ENCODE measurements at places on chromosomes 2 and 18.

GRCh38 chr2:60104514-60105505, 448.6 kb downstream of the BCL11A start:
- DNase-seq: no peak

- no peak for DNase-seq
These were observed 111.3 kb upstream of the REV1 start for GRCh38 chr2:99600981-99601651.

GRCh38 chr18:47260120-47260923, 8.9 kb upstream of the SKOR2 start:
- DNase-seq: no peak

- DNase-seq: peak; percentile 58
These were observed 50.3 kb downstream of the RPL37A start for GRCh38 chr2:216548901-216549331.

DNA sequence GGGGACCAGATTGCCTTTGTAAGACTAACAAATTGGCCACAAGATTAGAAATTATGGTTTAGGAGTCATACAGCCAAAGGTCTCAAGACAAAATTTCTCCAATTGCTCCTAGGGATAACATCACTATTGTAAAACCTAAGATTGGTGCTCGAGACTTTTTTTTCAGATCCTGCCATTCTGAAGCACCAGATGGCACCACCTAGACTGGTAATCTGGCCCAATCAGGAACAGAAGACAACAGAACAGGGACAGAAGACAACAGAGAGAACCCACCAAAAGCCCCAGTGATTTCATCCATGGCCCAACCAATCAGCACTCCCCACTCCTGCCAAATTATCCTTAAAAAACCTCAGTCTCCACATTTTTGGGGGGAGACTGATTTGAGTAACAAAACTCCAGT, 66.8 kb downstream of the LINC00305 start:
- peak; percentile 47 for DNase-seq

- no peak for DNase-seq
These were observed 20.1 kb downstream of the CYP26B1 start for GRCh38 chr2:72127401-72128058.

DNA sequence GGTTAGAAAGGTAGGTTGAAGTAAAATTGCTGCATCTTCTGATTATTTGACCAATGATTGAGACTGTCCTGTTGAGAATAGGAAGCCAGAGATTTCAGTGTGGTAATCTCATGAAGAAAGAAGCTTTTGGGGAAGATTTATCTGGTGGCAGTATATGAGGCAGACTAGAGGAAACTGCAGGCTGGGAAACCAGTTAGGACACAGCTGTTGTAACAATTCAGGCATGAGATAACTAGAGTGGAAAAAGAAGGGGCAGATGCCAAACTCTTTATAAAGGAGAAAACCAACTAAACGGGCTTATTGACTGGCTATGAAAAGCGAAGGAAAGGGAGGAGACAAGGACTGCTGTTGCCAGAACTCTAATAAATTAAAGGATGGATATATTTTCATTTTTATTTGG, 155.6 kb downstream of the TTC27 start:
- DNase-seq: peak; percentile 79

- DNase-seq: no peak
These were observed 10.4 kb upstream of the MAP4K3 start for GRCh38 chr2:39447266-39448168.

DNA sequence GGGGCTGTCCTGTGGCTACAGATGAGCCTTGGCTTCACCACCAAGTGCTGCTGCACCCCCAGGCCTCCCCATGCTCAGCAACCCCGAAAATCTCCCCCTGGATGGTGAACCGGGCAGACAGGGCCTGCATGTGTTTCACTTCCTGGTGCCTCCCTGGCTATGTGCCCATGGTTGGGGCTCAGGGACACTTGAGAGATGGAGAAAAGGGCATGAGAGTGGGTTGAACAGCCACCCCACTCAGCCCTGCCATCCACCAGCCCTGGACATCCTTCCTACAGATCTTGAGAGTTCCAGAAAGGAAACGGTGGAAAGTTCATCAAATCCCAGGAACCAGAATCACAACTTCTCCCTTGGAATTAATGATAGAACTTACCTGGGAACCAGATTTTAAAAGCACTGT, 74.7 kb upstream of the TEX51 start:
- no peak for DNase-seq

- DNase-seq: no peak
These were observed 418.8 kb downstream of the SUCLG1 start for GRCh38 chr2:84040281-84040680.

DNA sequence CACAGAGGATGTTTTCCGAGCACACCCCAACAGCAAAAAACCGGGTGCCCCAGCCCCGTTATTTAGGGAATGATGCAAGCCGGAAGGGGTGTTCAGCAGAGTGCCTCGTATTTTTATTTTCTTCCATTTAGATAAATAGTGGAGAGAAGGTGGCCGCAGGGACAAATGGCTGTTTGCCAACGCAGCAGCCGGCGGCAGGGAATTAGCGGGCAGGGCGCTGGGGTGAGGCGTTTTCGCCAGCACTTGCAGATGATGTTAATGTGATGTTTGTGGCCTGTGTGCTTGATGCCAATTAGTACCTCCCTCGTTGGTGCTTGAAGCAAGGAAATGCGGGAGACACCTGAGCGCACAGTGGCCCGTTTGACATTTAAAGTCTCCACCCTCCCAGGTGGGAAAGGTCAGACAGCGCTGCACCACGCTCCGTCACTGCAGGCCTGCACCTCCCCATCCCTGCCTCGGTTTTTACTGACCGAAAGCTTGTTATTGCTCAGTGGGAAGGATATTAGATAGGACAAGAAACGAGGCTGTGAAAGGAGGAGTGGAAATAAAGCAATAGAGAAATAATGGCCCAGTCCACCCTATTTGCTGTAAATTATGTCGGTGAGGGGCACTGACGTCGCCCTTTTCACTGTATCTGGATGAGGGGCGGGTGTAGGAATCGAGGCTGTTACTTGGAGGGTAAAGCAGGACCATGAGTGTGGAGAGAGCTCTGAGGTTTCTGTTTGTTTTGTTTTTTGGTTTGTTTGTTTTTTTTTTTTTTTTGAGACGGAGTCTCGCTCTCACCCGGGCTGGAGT, 39.1 kb downstream of the NFATC1 start:
- DNase-seq: peak; percentile 20

DNA sequence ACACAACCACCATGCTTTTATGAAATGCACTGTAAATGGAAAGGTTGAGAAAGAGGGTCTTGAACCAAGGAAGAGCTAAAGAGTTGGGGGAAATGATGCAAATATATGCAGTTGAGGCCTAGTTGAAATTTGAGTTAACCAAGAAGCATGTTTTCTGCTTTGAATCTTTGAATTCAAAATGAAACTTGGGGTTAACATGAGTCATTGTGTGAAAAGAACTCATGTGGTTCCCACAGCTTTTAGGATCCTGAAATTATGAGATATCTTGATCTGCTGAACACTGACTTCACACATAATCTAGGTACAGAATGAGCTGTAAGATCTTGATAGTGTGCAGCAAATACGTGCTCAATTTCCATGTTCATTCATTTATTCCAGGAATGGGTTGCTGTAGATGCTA, 422.9 kb upstream of the TRIB2 start:
- DNase-seq: no peak

DNA sequence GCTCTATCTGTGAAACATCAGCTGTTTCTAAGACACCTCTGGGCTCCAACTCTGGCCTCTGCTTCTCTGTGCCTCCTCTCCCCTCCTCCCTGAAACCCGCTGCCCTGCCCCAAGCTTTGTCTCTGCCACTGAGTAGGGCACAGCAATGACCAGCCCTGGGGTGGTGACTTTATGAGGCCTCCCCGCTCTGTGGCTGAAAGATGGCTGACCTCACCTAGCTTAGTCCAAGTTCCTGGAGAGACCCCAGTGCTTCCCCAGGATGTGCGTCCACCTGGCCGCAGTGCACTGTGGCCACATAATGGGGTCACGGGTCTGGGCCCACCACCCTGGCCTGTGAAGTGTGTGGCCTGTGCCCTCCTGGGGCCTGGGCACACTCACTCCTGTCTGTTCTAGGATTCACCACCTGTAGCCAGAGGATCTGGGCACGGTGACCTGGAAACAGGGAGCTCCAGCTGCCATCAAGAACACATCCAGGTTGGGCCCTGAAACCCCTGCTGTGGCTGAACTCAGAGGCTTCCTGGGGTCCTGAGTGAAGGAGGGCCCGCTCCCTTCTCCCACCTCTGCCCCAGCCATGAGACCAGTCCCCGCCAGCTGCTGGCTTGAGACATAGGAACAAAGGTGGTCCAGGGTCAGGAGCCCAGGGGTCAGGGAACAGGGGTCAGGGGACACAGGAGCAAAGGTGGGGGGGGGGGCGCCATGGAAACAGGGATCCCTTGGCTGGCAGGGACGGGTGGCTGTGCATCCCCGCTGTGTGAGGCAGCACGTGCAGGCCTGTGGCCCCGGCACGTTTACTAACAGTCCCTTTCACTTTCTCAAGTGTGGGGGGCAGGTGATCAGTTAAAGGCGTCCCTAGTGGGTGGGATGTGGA, 29.3 kb upstream of the OTOS start:
- DNase-seq: no peak

DNA sequence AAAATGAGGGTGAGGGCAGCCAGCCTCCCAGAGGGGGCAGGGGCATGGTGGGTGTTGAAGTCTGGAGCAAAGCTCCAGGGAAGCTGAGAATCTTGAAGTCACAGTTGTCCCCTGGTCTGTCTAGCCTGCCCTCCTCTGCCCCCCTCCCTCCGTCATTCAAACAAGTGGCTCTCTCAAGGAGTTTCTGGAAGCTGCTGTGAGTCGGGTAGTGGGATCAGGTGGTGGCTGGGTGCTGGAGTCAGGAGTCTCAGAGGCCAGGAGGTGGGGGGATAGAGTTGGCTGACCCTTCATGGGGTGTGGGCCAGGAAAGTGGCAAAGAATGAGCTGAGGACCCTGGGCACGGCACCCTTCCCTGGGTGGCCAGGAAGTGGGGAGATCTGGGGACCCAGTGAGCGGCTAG, 495 bp upstream of the ASIC4 start:
- no peak for DNase-seq

- peak; percentile 28 for DNase-seq
These were observed at the start of gene NFATC1 for GRCh38 chr18:79395761-79396404. NFATC1 (plus strand) TSS chr18:79395930; CDS start chr18:79396225, 295 bp downstream.

- no peak for DNase-seq
These were observed 998 bp upstream of the SLC66A3 start for GRCh38 chr2:11154016-11154922.

- no peak for DNase-seq
These were observed 55.2 kb downstream of the CCDC85A start for GRCh38 chr2:56239030-56239429.

GRCh38 chr18:34867520-34867919, 157.4 kb downstream of the DTNA start:
- DNase-seq: peak; percentile 62

- no peak for DNase-seq
These were observed 204.8 kb downstream of the RBM43 start for GRCh38 chr2:151056870-151057269.

DNA sequence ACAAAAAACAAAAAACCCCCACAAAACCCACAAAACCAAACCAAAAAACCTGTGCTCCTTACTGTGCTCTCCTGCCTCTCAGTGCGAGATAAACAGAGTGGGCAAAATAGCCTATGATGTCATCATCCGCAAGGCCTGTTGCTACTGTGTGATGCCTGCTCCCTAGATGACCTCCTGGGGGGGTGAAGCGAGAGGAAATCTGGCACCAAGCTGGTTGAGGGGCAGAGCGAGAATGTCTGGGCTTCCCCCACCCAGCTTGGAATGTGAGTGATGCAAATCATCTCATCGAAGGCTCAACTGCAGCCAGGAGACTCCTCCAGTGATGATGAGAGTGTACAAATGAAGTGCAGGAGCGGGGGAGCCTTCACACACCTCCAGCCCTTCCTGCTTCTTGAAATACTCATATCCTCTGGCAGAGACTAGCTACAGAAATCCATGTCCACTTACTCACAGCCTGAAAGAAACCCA, 57.7 kb upstream of the MAP4K3 start:
- no peak for DNase-seq

DNA sequence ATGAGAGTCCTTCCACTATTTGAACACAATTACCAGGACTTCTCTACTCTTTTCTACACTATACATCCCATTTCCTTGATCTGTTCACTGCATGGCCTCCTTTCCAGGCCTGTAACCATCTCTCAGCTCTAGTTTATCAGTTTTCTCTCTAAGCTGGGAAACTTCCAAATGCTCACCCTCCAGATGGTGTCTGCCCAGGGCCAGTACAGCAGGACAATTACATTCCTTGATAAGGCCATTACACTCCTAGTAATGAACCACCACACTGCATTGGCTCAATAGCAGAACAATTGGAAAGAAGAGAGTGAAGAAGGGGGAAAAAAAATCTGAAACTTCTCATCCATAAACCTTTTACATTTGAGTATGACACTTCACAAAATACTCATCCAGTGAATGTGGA, 359.1 kb downstream of the ALK start:
- no peak for DNase-seq

GRCh38 chr2:42693688-42694479, 70.1 kb downstream of the OXER1 start:
- DNase-seq: no peak

DNA sequence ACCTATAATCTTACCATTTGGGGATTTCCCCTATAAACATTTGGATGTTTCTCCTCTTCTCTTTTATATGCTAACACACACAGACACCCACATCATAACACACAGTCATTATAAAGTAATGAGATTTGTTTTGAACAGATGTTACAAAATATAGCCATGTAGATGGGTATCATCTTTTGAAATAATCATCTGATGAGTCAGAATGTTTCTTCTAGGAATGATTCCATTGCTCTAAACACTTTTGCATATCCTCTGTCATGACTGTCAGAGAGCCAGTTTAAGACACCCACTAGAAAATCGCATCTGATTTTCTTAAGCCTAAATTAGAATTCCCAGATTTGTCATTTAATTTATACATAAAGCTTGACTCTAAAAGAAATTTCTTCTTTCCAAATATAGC, 442.6 kb downstream of the CMPK2 start:
- peak; percentile 9 for DNase-seq

- peak; percentile 78 for DNase-seq
These were observed 115.7 kb downstream of the HNMT start for GRCh38 chr2:138079976-138080375.

DNA sequence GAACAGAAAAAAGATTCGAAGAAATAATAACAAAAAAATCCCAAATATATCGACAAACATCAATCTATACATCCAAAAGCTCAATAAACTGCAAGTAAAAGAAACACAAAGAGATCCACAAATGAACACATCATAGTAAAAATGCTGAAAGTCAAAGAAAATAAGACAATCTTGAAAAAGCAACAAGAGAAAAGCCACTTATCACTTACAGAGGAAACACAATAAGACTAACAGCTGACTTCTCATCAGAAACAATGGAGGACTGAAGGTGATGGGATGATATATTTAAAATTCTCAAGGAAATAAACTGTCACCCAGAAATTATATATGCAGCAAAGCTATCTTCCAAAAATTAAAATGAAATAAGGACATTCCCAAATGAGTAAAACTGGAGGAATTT, 140.3 kb downstream of the NDUFA10 start:
- DNase-seq: peak; percentile 3
